ENCODE measurements at places on chromosomes 2 and 18.

- DNase-seq = no peak
Measured at GRCh38 chr2:170843656-170844055, 27.0 kb downstream of the GAD1 start.

- no peak for DNase-seq
Measured at GRCh38 chr18:3029215-3029952, 16.4 kb upstream of the LPIN2 start.

- no peak for DNase-seq
Measured at GRCh38 chr2:68879296-68879695, 8.1 kb upstream of the BMP10 start.

DNA sequence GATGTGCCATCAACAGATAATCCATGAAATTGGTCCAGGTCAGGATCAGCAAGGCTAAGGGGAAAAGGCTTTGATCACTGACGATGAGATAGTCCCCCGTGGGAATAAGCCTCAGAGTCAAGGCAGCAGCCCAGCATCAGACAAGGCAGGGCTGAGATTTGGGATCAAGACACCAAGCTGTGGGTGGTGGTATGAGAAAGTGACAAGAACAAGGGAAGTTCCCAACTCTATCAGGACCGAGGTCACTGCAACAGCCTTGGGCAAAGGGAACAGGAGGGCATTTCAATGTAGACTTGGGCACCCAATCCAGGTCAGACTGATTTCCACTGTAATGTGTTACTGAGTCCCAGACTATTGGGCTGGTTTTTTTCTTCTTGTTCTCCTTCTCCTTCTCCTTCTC, 18.7 kb downstream of the PLEK start:
- DNase-seq = no peak

DNA sequence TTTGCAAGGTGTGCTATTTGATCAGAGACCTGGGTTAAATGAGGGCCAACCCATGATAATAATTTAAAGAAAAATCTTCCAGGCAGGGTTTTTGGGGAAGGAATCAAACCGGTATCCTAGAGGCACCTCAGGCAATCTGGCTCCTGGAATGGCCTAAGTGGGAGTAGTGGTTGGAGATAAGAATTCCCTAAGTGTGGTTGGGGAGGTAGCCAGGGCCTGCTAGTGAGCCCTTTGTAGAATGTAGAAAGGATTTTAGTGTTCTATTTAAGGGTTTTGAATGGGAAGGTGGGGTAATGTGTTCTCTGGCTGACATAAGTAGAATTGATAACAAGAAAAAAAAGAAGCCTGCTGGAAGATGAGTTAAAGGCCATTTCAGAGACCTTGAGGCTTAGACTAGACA, 422.2 kb downstream of the XIRP2 start:
- DNase-seq = no peak

DNA sequence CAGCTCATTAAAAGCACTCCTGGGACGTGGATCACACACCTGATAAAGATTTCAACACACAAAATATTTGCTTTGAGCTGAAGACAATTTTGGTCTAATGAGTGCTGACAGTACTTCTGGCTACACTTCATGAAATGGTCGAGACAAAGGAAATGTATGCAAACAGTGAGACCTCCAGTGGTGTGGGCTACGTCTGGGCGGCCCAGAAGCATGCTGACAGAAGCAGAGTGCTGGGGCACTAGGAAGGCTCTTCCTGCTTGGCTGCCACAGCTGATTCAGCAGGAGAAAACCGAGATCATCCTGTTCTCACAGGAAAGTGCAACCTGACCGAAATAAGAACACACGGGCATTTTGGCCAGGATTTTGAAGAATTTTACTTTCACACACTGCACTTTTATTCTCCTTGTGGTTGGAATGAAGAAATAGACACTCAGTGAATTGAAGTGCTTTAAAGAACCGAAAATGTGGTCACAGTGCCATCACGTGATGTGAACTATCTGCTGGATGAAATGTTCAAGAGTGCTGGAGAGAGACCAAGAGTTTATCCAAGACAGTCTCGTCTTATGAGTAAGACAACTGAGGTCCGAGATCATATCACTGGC, 149.5 kb downstream of the CCBE1 start:
- DNase-seq = no peak

DNA sequence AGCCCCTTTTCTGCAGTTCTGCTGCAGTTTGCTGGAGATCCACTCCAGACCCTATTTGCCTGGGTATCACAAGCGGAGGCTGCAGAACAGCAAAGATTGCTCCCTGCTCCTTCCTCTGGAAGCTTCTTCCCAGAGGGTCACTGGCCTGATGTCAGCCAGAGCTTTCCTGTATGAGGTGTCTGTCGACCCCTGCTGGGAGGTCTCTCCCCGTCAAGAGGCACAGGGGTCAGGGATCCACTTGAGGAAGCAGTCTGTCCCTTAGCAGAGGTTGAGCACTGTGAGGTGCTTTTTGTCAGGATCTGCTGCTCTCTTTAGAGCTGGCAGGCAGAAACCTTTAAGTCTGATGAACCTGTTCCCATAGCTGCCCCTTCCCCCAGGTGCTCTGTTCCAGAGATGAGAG, 42.0 kb upstream of the MYL1 start:
- no peak for DNase-seq

DNA sequence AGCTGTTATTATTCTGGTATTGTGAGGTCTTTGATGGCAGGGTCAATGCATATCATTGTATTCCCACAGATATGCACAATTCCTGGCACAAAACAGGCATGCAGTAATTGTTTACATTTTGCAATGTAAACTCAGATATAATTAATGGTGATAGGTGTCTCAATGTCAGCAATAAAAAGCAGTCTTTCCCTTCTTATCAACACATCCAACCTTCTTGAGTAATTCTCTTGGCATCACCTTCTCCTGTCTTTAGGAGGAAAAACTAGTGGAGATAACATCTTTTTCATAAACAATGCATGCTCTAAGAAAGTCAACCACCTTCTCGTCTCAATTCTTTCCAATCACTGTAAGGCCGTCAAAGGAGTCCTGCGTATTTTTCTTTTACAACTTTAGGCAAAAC, 313.3 kb upstream of the GULP1 start:
- no peak for DNase-seq

DNA sequence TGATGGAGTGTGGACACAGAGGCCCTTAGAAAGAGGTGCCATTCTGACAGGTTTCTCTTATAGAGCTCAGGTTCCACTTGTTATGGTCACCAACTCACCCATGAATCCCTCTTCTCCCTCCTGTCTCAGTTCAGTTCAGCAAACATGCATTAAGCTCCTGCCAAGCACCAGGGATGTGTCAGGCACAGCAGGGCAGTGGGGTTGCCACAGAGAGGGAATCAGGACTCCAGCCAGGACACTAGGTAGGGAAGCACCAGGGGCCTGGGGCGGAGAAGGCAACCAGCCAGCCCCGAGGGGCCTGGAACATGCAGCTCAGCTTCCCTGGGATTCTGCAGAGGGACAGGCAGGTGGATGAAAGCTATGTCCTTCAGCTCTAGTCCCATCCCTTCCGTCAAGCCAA, 44.6 kb downstream of the TOGARAM2 start:
- no peak for DNase-seq

GRCh38 chr2:23622966-23623675, 238.1 kb downstream of the KLHL29 start:
- DNase-seq = no peak

DNA sequence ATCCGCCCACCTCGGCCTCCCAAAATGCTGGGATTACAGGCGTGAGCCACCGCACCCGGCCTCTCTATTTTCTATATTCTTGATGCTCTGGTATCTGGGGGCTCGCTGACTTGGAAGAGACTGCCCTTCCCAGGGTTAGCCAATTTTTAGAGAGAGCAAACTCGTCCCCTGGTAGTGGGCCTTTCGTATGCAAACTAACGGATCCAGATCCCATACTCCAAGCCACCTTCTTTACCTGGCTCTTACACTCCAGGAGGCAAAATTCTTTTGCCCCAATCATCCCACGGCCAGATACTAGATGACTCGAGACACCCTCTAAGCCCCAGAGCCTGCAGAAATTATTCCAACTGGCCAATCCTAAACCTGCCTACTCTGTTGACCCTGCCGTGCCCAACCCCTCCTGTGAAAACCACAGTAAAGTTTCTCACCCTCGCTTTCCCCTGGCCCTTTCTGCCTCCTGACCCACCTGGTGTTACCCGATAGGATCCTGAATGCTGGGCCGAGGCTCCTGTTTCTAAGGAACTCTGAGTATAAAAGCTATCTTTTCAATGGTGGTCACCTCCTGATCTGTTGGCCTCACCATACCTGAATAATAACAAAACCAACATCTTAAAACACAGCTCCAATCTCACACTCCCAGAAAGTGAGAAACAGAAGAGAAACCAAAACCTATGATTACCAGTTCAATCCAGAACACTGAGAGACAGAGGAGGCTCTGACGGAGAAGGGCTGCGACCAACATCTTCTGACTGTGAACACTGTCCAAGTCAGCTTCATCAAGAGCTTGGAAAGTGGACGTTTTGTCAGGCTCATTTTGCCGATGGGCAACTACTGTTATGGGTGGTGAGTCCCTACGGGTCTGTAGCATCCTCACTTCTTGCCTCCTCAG, 57.6 kb upstream of the ZNF532 start:
- DNase-seq = no peak

GRCh38 chr18:57951999-57952774, 91.8 kb upstream of the NEDD4L start:
- DNase-seq = no peak

DNA sequence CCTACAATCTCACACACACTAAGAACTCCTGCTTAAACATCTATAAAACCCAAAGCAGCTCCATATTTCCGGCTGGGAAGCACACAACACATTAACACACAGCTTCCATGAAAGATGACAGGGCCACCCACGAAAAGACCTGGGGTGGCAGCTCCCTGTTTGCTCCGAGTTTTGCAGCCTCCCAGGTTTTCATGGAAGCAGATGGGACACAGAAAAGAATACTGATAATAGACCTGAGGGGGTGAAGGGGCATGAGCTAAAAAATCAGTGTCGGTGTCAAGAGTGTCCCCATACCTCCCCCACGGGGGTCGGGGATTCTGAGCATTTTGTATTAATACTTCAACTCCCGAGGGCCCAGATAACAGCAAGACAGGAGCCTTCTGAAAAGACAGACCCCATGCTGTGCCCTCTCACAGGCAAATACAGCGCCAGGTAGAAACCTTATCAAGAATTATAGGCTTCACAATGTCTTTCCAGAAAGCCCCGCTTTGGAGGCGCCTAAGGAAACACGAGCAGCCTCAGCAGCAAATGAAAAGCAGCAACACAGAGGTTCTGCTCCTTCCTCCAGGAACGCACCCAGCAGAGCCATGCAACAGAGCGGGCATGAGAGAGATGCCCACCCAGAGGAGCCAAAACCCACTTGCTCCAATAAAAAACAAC, 50.5 kb downstream of the ZNF516 start:
- DNase-seq = no peak

GRCh38 chr18:35406666-35407065, 29.5 kb upstream of the ZNF396 start:
- DNase-seq = no peak

- no peak for DNase-seq
Measured at GRCh38 chr2:172964511-172965139, 111.0 kb upstream of the MAP3K20 start.

GRCh38 chr18:11046140-11046539, 103.2 kb downstream of the PIEZO2 start:
- DNase-seq = no peak

DNA sequence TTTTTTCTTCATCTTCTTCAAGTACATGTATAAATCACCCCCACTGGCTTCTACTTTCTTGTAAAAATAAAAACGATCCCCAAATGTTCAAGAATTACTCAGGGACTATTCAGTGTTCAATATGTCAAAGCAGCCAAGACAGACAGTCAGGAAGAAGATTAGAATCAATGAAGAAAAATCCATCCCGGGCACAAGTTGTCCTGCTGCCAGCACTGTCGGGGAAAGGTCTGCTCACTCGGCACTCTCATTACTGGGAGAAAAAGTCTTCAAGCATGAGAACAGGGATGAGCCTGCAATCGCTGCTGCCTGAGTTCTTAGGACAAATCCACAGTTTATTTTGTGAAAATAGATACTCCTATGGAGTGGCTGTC, 482.8 kb upstream of the KLHL29 start:
- no peak for DNase-seq

- DNase-seq = no peak
Measured at GRCh38 chr2:84486441-84487115, 27.5 kb upstream of the SUCLG1 start.

GRCh38 chr2:236354973-236355595, 90.9 kb upstream of the ASB18 start:
- no peak for DNase-seq

DNA sequence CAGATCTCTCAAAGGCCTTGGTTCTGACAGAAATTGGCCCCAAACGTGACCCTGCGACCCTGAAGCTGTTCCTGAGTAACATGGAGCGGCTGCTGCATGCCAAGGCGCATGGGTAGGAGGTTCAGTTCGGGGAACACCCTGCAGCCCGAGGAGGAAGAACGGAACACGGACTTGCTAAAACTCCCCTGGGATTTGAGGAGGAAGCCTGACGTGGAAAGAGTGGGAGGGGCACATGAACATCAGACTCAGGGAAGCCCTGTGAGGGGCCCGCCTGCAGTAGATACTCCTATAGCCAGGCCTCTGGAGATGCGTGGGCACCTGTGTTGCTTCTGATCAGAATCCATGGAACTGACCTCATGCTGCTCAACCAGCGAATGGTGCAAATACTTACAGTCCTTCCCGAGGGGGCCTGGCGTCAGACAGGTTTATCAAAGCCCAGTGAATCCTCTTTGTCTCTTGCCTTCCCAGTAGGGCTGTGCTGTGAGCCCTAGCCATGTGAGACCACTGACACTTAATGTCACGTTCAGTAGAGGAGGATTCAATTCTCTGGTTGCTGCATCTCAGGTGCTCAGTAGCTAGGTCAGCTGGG, 46.8 kb downstream of the IMPA2 start:
- no peak for DNase-seq

GRCh38 chr2:95760806-95761525, 169.2 kb downstream of the TRIM43 start:
- DNase-seq = no peak

DNA sequence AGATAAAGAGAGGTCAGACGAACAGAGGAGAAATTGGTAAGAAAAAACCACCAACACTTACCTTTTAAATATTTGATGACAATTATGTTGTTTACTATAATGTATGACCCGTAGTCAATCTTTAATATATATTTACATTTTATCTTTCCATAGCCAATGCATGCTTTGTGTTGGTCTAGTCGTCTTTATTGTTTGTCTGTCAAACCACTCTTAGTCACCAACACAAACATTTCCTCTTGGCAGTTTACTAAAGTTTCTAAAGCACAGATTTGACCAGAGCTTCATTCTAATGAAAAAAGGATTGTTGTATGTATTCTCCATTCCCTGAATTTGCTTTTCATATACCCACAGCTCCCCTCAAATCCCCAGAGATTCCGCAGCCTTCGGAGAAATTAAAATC, 784.7 kb upstream of the PIK3C3 start:
- DNase-seq = no peak

DNA sequence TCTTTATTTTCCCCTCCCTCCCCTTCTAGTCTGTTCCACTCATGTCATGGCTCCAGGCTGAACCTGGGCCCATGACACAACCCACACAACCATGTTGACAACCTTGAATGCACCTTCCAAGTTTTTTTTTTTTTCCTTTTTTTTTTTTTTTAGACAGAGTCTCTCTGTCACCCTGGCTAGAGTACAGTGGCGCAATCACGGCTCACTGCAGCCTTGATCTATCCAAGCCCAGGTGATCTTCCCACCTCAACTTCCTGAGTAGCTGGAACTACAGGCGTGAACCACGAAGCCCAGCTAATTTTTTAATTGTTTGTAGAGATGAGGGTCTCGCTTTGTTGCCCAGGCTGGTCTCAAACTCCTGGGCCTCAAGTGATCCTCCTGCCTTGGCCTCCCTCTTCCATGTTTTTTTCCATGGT, 21.9 kb upstream of the ROCK2 start:
- no peak for DNase-seq
